ENCODE measurements at places on chromosomes 11 and 22.

DNA sequence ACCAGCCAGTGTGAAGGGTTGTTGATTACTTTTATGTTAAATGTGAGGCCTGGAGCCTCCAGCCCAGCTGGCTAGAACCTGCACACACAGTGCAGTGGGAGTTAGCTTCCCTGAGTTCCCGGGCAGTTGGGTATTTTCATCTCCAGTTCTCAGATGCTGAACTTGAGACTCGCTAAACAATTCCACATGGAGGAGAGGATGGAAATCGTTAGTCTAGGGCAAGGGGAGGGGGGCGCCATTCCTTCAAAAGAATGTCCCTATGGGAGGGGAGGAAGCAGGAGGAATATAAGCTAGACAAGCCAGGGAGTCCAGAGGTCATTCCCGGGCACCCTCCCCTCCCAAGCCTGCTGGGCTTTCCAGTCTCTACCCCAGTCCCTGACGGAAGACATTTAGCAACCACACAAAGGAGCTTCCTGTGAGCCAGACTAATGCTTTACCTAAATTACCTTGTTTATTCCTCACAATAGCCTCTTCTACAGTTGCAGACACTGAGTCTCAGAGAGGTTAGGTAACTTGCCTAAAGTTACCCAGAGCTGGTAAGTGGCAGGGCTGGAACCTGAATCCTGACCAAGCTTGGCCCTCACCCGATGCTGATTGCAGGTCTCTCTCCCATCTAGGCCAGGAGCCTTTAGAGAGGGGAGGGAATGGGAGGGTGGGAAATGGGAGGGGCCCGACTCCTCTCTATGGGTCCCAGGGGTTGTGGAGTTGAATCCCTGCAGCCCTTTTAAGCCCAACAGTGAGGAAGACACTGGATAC is 1.9 kb upstream of the TSKU start:
- peak overlapping the region; percentile 96 for H3K27ac ChIP-seq
- H3K36me3 ChIP-seq: no peaks in the 10 kb centered on the region
- no peaks in the 10 kb centered on the region for H3K27me3 ChIP-seq

- no peaks in the 10 kb centered on the region for H3K27me3 ChIP-seq
- peaks cover 8% of the 10 kb centered on the region for H3K4me1 ChIP-seq
- DNase-seq: no peak
- H3K27ac ChIP-seq: no peak overlapping the region
These were observed 98.8 kb downstream of the MED15 start for GRCh38 chr22:20606041-20606783.

DNA sequence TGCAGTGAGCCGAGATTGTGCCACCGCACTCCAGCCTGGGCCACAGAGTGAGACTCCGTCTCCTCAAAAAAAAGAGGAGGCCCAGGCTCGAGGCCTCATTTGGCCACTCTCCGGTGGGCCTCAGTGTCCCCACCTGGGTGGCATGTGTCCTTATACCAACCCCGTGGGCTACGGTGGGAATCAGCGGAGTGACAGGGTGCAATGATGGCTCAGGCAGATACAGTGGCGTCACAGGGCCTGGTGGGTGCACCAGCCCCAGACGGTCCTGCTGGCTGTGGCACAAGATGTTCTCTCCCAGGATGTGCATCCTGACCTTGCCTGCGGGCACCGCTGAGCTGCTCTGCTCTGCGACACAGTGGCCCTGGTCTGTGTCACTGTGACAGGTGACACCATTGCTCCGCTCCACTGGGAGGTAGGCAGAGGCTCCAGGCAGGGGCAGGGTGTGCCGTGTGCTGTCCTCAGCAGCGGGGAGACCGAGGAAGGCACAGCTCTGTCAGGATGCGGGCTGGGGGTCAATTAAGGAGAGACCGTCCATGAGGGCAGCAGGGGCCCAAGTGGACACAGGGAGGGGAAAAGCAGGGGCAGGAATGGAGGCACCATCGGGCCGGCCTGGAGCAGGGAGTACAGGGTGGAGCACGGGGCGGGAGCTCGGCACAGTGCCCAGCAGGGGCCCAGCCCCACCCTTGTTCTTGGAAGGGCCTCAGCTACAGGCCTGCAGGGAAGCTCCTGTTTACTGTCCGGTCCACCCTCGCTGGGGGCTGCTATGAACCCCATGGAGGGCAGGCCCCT is 21.7 kb upstream of the TH start:
- no peak overlapping the region for H3K4me3 ChIP-seq
- H3K27ac ChIP-seq: no peak overlapping the region
- no peak for DNase-seq
- no peaks in the 10 kb centered on the region for H3K27me3 ChIP-seq
- H3K4me1 ChIP-seq: no peaks in the 10 kb centered on the region
- no peaks in the 10 kb centered on the region for H3K36me3 ChIP-seq

- no peak overlapping the region for H3K27ac ChIP-seq
- H3K4me1 ChIP-seq: peaks cover 12% of the 10 kb centered on the region
- DNase-seq: no peak
- H3K4me3 ChIP-seq: no peak overlapping the region
- H3K27me3 ChIP-seq: no peaks in the 10 kb centered on the region
- H3K36me3 ChIP-seq: no peaks in the 10 kb centered on the region
These were observed 30.6 kb downstream of the EXPH5 start for GRCh38 chr11:108562746-108563581.

DNA sequence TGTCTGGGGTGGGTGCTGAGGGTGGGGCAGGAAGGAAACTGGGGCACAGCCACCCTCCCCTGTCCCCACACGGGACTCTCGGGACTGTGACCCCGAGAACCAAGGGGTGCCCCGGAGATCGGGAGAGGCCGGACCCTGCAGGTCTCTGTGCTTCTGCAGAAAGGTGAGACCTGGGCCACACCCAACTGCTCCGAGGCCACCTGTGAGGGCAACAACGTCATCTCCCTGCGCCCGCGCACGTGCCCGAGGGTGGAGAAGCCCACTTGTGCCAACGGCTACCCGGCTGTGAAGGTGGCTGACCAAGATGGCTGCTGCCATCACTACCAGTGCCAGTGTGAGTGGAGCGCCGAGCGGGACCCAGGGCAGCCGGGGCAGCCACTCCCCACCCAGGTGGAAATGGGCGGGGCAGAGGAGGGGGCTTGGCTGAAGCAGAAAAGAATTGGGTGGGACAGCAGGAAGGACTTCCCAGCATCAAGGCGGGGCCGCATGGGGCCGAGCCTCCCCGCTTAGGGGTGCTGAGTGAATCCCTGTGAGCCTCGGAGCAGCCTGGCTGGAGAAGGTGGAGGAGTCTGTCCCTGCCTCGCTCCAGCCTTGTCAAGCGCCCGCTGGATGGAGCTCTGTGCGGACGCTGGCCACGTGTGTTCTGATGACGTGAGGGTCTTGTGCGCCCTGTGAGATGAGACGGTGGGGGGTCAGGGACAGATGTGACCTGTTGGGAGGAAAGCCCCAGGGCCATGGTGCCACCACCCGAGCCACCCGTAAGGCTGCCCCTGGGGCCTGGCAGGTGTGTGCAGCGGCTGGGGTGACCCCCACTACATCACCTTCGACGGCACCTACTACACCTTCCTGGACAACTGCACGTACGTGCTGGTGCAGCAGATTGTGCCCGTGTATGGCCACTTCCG is 29.3 kb upstream of the MUC5B start:
- no peak for DNase-seq
- no peaks in the 10 kb centered on the region for H3K4me1 ChIP-seq
- no peaks in the 10 kb centered on the region for H3K27me3 ChIP-seq
- no peaks in the 10 kb centered on the region for H3K36me3 ChIP-seq
- no peak overlapping the region for H3K4me3 ChIP-seq

- no peak overlapping the region for H3K27ac ChIP-seq
- no peaks in the 10 kb centered on the region for H3K27me3 ChIP-seq
- DNase-seq: no peak
- no peak overlapping the region for H3K4me3 ChIP-seq
These were observed 15.5 kb upstream of the TMEM135 start for GRCh38 chr11:87022254-87022653.

GRCh38 chr11:6402561-6402981 is 12.3 kb downstream of the SMPD1 start:
- H3K36me3 ChIP-seq: no peaks in the 10 kb centered on the region
- DNase-seq: no peak
- H3K27ac ChIP-seq: no peak overlapping the region
- H3K4me3 ChIP-seq: no peak overlapping the region
- no peaks in the 10 kb centered on the region for H3K27me3 ChIP-seq

DNA sequence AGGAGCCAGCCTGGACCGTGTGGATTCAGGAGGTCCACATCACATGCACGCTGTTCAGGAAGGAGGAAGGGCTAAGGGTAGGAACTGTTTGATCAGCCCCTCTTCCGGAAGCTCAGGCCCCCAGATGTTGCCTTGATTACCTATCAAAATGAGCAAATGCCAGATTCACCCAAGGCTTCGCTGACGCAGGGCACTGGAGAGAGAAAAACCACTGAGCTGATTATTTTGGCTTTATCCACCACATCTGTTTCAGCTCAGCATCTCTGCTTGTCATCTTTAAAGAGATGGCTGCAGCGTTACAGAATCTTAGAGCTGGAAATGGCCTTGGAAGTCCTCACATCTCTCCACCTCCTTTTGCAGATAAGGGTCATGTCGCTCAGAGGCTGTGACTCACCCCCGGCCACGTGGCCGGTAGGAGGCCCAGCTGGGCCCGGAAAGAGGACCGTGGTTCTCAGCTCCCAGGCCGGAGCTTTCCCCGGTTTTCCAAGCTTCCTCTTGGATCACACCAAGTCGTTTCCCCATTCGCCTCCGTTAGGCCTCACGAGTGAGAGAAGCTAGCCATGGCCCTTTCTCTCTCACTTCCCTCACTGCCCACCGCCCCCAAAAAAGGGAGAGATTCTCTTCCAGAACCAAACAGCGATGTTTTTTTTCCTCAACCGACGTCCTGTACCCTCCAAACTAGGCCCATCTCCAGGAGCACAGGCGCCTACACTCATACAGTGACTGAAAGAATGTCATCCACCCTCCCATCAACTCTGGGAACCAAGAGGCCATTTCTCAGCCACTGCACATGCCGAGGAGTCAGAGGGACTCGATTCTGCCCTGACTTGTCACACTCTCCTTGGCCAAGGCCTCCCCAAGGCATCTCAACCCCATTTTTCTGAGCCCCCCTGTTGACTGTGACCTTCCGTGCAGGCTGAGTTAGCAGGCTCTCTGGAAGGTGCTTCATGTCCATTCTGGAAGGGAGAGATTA is 37.6 kb downstream of the LIF start:
- no peaks in the 10 kb centered on the region for H3K27me3 ChIP-seq
- peak overlapping the region; percentile 82 for H3K27ac ChIP-seq

Measured in vagina (tissue), 2 donors.